Urinary bladder (tissue), 4 donors: ENCODE measurements at places on chromosomes 11 and 22. TPM values are rescaled to one million over a fixed set of nuclear protein-coding genes. Genes with fewer than 3 reads are reported as not detected.

CNIH2 gene
- 0.24 TPM for polyA plus RNA-seq

SPON1 gene
- 71.5 TPM for polyA plus RNA-seq

RIBC2 gene
- 0.51 TPM for polyA plus RNA-seq

SLC22A9 gene
- polyA plus RNA-seq: not detected

SHISA8 gene
- not detected for polyA plus RNA-seq

OR5T3 gene
- polyA plus RNA-seq: not detected

RIMBP3B gene
- 0.05 TPM for polyA plus RNA-seq

- no peak for DNase-seq
Observed at GRCh38 chr22:19694696-19695095, 19.6 kb upstream of the SEPTIN5 start.

GRCh38 chr11:17471501-17471900 is 5.1 kb downstream of the ABCC8 start:
- DNase-seq: no peak

- DNase-seq: no peak
Observed at GRCh38 chr11:123181075-123181474, 14.0 kb downstream of the CLMP start.

- no peak for DNase-seq
Observed at GRCh38 chr22:49734390-49734789, 93.3 kb downstream of the BRD1 start.

- DNase-seq: no peak
Observed at GRCh38 chr11:37336401-37336800, 738.4 kb upstream of the RAG2 start.

DNA sequence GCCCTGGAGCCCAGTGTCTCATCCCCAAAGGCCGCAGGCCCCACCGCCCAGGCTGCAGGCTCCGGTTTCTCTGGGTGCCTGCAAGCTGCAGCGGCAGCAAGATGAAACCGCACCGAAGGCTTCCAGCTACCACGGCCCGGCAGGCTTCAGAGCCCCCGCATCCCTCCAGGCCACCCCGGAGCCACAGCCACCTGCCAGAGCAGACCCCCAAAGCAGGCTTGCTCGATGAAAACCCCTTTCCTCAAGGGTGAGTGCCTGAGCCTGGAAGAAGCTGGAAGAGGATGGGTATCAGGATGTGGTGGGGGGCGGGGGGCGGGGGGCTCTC is 24.5 kb upstream of the GNB1L start:
- no peak for DNase-seq

DNA sequence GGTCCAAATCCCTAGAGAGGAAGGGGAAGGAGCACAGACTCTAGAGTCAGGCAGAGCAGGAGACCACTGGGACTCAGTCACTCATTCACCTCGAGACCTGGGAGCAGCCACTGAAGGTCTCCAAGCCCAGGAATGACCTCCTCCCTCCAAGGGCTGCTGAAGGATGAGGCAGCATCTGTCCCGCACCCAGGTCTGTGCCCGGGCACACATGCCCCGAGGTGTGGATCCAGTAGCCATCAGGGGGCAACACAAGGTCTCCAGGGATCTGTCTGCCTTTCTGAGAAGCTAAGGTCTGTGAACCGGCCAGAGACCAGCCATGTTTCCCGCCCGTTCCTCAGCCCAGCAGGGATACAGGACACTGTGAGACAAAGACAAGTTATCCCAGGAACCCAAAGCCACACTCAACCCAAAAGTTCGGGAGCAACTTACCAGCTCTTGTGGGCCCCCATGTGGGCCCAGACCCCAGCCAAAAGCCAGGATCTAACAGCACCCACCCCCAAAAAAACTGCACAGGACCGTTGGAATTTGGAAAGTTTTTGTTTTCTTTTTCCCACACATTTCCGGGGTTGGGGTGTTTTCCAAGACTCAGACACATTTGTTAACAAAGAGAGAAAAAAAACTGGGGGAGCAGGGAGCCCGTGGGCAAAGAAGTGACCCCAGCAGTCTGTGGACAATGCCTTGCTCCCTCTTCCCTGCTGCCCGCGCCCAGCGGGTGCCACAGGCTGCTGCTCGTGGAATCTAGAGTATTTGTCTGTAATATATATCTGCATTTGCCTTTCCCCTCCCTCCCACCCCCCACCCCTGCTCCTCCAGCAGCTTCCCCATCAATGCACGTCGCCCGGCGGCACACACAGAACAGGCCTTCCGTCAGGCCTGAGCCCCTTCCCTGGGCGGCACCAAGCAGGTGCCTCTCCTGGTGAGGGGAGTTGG is 14.9 kb downstream of the SLC22A12 start:
- no peak for DNase-seq

DNA sequence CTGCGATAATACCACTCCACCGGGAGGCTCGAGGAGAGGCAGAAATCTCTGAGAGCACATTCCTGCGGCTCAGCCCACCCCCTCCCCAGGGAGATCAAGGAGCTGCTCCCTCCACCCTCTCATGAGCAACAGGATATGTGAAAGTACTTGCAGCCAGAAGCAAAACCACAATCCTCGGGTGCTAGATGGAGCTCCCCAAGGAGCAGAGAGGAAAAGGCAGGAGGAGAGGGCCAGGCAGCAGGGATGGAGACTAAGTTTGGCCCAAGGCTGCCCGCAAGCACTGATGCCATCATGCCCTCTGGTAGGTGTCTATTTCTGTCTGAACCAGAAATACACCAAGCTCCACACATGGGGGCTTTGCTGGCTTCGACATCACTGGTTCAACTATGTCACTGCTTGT is 22.3 kb downstream of the VPS37C start:
- DNase-seq: no peak

DNA sequence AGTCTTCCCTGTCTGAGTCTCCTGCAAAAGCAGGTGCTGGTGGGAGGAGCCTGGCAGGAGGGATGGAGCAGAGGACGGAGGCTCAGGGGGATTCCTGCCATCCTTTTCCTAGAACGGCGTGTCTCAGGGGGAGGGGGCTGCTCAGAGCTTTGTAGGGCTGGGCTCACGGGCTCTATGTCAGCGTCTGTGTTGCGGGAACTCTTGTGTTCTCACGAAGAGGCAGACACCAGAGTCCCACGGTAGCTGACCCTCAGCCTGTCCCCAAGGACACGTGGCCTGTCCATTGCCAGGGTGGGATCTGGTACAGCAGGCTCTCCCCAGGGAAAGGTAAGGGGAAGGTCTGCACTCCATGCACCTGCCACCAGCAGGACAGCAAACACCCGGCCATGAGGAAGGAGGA is 1505.2 kb downstream of the TBC1D22A start:
- no peak for DNase-seq

DNA sequence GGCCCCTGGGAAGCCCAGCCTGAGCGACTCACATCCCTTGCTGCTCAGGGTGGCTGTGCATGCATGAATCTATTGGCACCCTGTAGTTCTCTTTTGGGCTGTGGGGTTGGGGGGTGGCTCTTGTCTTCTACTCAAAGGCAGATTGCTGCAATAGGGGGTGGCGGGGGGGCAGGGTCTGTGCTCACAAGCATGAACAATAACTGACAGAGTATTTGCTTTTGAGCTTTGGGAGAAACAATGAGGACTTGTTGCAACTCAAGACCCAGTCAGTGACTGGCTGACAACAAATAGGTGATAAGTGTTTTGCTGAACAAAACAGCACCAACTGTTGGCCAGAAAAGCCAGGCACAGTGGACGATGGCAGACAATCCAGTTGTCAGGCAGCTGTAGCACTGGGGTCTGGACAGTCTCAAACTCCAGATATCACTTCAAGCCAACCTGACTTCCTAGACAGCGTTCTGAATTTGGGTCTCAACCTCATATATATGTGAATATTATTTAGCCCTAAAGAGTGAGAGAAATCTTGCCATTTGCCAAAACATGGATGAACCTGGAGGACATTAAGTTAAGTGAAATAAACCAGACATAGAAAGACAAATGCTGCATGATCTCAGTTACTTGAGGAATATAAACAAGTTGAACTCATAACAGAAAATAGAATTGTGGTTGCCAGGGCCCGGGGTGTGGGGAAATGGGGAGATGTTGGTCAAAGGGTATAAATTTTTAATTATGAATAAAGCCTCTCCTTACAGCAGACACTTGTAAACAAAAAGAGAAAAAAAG is 61.7 kb downstream of the ME3 start:
- DNase-seq: no peak

DNA sequence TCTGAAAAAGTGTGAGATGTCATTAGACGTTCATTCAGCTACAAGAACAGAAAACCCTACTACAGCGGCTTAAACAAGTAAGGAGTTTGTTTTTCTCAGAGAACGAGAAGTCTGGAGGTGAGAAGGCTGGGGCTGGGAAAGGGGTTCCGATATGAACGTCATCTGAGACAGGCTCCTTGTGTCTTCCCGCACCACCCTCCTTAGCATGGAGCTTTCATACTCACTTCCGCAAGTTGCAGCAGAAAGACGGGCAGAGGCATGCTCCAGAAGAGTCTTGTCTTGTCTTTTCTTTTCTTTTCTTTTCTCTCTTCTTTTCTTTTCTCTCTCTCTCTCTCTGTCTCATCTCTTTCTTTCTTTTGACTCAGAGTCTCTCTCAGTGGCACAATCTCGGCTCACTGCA is 3.6 kb downstream of the TMEM45B start:
- DNase-seq: no peak

DNA sequence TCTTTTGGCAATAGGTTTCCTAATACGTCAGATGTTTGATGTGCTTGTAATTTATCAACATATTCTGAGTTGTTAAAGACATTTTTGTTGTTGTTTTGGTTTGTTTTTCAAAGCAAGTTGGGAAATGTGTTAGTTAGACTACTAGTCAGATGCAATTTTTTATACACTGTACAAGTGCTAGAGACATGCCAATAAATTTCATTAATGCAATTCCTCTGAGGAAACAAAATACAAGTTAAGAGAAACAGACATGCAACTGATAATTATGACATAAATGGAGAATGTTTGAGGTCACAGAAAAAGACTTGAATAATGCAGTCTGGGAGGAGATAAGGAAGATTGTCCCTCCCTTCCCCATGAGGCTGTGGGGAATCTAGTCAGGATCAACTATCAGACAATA is 5.9 kb downstream of the OR51T1 start:
- no peak for DNase-seq

- no peak for DNase-seq
Observed at GRCh38 chr11:2277008-2277346, 6.6 kb upstream of the ASCL2 start.

GRCh38 chr11:64036087-64037026 is 626 bp downstream of the FLRT1 start:
- no peak for DNase-seq

DNA sequence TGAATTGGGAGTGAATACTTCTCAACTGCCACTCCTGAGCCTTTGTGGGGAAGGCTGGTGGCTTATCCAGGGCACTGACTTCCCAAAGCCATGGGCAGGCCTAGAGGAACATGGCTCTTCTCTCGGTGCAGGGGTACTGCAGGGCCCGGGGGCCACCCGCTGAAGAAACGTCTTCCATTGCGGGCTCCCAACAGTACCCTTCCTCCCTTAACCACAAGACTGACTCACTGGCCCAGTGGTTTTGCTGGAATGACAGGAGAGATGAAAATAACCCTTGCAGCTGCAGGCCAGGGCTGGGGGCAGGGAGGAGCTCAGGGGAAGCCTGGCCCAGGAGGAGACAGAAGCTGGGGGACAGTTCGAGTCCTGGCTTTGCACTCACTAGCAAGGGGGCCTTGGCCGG is 13.5 kb downstream of the TXN2 start:
- DNase-seq: no peak

DNA sequence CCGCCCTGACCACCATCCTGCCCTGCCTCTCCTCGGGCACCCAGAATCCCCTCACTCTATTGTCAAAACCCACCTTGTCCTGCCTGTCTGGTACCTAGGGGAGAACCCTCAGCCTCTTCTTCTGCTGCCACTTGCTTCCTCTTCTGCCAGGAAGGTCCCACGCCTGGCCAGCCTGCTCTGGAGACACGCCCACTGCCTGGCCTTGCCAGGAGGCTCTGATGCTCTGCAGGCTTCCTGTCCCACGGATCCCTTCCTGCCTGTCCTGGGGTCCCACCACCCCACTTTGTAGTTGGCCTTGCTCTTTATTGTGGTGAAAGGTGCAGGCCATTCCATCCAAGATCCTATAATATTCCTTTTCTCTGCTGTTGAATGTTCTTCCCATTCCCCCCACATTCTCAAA is 63.4 kb downstream of the BMAL1 start:
- no peak for DNase-seq

DNA sequence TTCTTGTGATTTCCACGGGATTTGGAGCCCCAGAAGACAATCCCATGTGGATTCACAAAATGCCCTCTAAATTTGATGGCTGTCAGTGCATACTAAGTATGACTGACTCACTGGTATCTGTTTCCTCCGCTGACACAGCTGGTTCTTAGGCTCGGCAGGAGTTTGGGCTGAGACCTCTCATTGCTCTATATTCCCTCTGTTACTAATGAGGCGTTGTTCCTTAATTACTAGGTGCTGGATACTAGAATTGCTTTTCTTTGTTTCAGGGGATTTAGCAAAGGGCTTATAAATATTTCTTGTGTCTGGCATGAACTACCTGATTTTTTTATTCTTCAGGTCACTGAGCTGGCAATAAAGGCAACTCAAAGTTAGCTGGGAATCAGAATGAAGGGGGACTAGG is 53.2 kb upstream of the EHF start:
- no peak for DNase-seq

DNA sequence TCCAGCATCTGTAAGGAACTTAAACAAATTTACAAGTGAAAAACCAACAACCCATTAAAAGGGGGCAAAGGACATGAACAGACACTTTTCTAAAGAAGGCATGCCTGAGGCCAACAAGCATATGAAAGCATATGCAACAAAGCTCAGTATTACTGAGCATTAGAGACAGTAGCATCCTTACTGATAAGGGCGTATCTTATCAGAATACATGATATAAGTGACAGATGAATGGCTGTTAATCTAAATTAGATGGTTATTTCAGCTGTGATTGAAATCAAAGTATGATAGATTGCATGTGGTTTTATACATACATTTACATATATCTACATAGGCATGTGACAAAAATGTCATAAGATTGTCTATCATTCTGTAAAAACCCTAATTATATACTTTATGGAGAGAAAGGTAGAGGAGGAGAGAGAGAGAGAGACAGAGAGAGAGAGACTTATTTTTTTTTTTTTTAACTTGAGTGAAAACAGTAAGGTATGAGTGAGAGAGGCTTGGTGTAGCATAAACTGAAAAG is 1240.7 kb downstream of the FAM181B start:
- DNase-seq: no peak

DNA sequence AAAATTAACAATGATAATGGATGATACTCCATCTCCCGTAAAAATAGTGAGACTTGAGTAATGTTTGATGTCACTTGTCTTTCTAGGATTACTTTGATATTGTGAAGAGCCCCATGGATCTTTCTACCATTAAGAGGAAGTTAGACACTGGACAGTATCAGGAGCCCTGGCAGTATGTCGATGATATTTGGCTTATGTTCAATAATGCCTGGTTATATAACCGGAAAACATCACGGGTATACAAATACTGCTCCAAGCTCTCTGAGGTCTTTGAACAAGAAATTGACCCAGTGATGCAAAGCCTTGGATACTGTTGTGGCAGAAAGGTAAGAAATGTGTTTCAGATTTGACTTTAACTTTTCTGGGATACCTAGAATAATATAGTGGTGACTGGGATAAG is 48.0 kb upstream of the L3MBTL2 start:
- no peak for DNase-seq
